ENCODE measurements at places on chromosomes 12 and 14.

DNA sequence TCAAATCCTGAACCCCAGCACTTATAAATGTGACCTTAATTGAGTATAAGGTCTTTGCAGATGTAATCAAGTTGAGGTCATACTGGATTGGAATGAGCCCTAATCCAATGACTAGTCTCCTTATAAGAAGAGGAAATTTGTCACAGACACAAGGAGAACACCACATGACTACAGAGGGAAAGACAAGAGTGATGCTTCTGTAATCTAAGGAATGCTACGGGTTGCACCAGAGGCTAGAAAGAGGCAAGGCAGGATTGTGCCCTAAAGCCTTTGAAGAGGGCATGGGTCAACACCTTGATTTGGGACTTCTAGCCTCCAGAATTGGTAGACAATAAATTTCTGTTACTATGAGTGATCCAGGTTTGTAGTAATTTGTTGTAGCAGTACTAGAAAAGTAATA lies 135.0 kb downstream of the FOXG1 start:
- no peak for DNase-seq

DNA sequence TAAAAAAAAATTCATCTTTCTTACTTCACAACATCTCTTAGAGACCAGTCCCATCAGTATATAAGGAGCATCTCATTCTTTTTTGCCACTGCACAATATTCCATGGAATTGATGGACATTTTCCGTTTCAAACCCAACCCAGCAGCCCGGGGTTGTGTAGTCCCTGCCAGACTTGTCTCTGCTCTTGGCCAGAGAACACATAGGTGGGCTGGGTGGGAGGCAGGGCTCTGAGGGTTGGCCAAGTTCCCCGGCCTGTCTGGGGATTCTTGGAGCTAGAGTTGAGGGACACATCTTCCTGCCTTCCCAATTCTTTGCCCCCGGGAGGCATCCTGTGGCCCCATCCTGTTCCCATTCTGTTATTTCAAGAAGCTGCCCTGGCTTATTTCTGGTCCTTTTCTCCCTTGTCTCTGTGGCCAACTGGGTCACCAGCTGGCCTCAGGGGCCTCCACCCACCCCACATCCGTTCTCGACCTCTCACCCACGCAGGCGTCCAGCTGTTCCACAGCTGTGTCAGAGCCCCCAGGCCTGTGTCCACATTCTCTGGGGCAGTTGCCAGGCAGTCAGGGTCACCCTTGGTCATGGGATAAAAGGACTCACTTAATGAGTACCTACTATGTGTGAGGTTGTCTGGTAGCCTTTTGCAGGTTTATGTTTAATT lies 52.0 kb upstream of the CCDC63 start:
- DNase-seq = no peak

- no peak for DNase-seq
These were observed 118.0 kb downstream of the KTN1 start for GRCh38 chr14:55698051-55698450.

GRCh38 chr12:62260733-62261683 lies 804 bp downstream of the USP15 start:
- peak; percentile 72 for DNase-seq

DNA sequence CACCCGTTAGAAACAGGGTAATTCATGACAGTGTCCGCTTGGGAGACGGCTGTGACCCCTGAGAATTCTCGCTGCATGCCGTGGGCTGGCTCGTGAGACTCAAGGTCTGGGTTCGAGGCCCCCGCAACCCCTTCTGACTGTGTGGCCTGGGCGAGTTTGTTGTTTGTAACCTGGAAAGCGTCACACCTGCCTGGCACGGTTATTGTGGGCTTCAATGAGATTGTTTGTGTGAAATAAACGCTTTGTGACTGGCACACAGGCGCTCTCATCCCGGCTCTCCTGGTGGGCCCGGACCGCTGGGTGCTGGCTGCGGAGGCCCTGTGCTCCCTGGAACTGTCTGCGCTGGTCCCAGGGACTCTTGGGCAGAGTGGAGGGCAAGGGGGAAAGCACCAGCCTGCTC lies 33.9 kb downstream of the MEG3 start:
- DNase-seq = no peak

DNA sequence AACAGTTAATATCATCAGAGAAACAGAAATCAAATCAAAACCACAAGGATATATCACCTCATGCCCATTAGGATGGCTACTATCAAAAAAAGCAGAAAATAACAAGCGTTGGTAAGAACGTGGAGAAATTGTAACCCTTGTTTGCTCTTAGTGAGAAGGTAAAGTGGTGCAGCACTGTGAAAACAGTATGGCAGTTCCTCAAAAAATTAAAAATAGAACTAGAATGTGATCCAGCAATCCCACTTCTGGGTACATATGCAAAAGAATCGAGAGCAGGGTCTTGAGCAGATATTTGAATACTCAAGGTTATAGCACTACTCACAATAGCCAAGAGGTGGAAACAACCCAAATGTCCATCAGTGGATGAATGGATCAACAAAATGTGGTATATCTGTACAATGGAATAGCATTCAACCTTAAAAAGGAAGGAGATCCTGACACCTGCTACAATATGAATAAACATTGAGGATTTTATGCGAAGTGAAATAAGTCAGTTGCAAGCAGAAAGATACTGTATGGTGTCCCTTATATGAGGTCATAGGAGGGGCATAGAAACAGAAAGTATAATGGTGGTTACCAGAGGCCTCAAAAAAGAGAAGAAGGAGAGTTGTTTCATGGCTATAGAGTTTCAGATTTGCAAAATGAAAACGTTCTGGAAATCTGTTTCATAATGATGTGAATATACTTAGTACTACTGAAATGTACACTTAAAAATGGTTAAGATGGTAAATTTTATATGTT lies 131.0 kb upstream of the EEA1 start:
- DNase-seq = peak; percentile 88

DNA sequence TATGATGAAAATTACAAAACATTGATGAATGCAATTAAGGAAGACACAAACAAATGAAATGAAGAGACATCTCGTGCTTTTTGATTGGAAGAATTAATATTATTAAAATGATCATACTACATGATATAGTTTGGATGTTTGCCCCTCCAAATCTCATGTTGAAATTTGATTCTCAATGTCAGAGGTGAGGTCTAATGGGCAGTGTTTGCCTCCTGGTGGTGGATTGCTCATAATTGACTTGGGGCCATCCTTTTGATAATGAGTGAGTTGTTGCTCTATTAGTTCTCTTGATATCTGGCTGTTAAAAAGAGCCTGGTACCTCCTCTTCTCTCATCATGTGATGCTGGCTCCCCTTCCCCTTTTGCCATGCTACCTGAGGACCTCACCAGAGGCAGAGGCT lies 56.7 kb downstream of the CD163L1 start:
- DNase-seq = no peak

DNA sequence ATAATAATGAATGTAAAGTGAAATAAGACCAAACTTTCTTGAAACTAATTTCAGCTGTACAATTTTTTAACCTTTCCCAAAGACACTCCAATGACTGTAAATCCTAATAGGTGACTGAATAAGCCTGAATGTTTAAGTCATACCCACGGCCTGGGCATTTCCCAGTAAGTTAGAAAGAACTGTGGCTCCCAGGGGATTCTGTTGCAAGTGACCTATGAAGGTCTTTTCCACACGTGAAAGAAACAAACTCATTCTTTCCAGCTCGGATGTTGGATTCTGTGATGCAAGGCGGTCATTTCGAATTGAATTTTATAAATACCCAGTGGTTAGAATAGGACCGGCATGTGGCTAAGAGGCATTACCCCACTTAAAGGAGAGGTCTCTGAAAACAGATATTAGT lies 1134.4 kb downstream of the GALC start:
- DNase-seq = no peak

- no peak for DNase-seq
These were observed 10.9 kb upstream of the SNX6 start for GRCh38 chr14:34640826-34641225.

Data from inflammatory macrophage treated with lipopolysaccharide for 4 hours (primary cell).